ENCODE measurements at places on chromosomes 12 and 14. TPM values are rescaled to one million over a fixed set of nuclear protein-coding genes. Genes with fewer than 3 reads are reported as not detected.

Gene DAO
- not detected for total RNA-seq

Gene KRT74
- total RNA-seq = not detected

Gene CLECL1
- not detected for total RNA-seq

Gene FAM90A1
- 0.52 TPM for total RNA-seq

Gene VEZT
- 69.4 TPM for total RNA-seq

Gene ADAM21
- total RNA-seq = not detected

Gene DHRS2
- not detected for total RNA-seq

Gene RNASE4
- 17.7 TPM for total RNA-seq

Gene MAGOHB
- 13.0 TPM for total RNA-seq

Gene SLC5A8
- under 0.01 TPM for total RNA-seq

Gene CARMIL3
- under 0.01 TPM for total RNA-seq

Gene KLHL33
- total RNA-seq = 2.1 TPM

Gene NELL2
- total RNA-seq = 1.0 TPM

Gene RNF212B
- total RNA-seq = not detected

Gene SERPINA9
- not detected for total RNA-seq

Gene NID2
- 76.7 TPM for total RNA-seq

All from skeletal muscle tissue (tissue), 5 donors.